DMS 273 treated with DMSO at 0.1 percent for 48 hours (cell line): ENCODE measurements at places on chromosomes 4 and X.

GRCh38 chr4:7279902-7280301, 87.6 kb downstream of the SORCS2 start:
- DNase-seq, result no peak

- DNase-seq, result peak; percentile 38
Observed at GRCh38 chr4:6195602-6196319, 4.6 kb downstream of the JAKMIP1 start.

DNA sequence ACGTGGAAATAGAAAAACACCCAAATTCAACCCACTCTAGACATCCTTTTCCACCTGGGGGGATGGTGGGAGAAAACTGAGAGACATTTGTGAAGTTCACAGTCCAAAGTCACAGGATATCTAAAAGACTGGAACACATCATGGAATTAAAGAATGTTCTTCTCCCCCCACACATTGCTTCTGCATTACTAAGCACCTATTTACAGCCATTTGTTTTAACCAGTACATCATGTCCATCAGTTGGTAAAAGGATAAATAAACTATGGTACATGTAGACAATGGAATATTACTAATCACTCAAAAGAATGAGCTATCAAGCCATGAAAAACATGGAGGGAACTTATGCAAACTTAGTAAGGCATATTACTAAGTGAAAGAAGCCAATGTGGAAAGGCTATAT, 185.5 kb upstream of the ANXA10 start:
- no peak for DNase-seq

DNA sequence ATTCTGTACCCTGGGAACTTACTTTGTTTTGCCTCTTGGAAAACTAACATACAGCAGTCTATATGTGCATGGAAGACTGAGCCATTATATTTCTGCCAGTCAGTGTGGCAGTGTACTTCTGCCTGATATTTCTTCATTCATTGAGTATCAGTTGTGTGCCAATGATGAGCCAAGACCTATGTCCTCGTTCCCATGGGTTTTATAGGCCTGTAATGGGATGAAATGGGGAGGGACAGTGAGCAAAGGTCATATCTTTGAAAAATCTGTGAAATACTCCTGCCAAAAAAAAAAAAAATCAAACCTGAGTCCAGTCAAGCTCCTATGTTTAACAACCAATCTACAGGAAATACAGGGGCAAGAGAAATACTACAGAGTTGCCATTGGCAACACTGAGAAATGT, 9.1 kb downstream of the NSD2 start:
- no peak for DNase-seq

DNA sequence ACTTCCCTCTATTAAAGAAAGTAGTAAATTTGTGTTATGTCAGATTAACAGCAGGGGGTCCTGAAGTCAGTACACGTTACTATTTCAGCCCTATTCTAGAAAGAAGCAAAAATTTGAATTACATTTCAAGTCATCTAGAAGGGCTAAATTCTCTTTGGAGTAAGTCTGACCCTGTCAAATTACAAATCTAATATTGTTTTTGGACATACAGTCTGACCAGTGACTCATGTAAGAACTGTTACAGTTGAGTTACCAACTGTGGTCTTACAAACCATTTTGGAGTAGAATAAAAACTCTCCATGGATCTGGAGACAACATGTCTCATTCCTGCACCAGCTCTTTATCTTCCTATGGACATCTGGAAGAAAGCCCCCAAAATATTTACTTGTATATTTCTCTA, 36.0 kb upstream of the GYPA start:
- DNase-seq, result no peak

DNA sequence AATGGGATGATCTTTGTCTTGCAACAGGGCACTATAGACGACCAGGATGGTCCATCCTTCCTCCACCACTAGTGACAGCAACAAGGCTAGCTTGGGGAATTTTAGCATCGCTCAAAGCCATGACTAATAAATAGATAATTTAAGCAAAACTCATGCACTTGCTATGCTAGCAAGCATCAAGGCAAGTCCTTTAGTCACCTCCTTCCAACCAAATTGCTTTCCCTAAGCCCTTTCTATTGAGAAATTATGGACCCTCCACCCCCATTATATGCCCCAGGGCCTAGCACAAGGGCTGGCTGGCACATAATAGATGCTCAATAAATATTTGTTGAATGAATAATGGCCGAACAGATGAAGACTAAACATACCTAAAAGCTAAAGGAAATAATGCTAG, 28.6 kb downstream of the SLC16A2 start:
- no peak for DNase-seq

- no peak for DNase-seq
Observed at GRCh38 chr4:124980276-124980752, 267.8 kb upstream of the ANKRD50 start.

DNA sequence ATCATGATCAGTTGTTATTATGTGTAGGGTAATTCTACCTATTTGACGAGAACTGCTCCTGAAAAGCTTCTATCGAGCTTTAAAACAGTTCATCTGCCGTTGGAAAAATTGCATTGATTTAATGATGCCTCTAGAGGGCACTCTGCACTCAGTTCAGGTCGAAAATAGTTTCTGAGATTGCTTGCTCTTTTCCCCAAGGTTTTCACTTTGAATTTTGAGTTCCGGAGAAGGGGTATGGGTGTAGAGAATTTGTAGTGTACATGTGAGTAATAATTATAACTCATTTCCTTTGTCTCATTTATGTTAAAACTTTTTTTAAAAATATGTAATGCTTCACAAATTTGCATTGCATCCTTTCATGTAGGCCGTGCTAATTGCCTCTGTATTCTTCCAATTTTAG, 28.4 kb upstream of the TNIP3 start:
- no peak for DNase-seq

DNA sequence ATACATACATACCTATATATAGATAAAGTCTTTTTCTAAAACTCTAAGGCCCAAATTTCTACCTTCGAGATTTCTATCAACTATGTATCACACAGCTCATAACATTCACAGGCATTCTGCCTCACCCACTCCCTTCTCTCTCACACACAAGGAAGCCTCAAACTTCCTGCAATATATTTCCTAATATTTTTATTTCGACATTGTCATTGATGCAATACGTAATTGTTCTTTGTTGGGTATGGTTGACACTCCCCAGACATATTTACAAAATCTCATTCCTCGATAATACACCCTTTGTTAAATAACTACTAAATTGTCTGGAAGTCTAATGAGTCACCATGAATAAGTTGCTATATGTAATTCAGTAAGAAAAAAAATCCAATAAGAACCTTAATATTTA, 143.5 kb downstream of the HNRNPD start:
- no peak for DNase-seq

DNA sequence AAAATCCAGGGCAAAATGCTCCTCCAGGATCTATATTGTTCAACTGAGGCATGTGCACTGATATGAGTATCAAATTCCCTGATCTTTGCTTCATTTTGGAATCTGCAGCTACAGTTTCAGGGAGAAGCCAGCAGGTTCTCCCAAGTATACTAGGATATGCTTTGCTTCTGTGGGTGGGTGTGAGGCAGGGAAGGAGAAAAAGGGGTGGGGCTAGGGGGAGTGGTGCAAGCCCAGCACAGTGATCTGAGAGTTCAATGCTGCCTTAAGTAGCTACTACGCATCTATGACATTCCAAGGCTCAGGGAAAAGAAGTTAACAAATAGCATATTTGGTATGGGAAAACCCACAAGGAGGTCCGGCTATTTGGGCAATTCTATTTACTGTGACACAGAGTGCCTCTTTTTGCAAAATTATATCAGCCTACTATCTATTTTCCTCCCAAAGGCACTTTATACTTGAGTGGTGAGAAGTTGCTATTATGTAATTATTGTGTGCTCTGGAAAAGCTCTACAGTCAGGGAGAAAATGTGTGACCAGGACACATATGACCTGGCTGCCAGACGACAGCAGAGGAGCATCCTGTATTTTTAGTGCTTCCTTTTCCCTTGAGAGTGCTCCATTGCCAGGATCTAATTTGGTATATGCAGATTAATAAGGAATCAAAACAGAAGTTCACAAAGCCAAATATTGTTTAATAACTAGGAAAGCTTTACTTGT, 162.0 kb downstream of the RNF150 start:
- no peak for DNase-seq

DNA sequence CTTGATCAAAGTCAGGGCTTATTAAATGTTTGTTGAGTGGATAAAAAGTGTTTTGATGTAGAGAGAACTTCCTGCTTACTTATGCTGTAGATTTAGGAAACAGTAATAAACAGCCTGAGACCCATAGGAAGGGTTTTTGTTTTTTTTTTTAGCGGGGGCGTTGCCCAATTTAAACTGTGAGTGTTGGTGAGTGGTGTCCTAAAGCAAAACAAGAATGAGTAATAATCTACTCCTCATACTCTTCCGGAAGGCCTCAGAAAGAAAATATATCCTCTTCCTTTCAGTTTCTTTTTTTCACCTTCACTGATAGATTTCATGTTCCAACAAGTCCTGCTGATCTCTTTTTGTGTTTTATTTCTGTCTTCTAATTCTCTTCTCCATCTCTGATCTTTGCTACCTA, 104.4 kb upstream of the SCML1 start:
- DNase-seq, result no peak

DNA sequence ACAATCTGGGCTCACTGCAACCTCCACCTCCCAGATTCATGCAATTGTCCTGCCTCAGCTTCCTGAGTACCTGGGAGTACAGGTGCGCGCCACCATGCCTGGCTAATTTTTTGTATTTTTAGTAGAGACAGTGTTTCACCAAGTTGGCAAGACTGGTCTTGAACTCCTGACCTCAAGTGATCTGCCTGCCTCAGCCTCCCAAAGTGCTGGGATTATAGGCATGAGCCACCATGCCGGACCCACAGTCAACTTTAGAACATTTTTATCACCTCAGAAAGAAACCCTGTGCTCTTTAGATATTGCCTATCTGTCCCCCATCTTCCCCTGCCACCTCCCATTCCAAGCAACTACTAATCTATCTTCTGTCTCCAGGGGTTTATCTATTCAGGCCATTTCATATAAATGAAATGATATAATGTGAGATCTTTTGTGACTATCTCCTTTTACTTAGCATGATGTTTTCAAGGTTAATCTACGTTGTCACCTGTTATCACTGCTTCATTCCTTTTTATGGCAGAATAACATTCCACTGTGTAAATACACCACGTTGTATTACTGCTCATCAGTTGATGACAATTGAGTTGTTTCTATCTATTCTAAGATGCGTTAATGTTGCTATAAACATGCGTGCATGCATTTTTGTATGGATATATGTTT, 44.3 kb upstream of the GALNT7 start:
- DNase-seq, result no peak

DNA sequence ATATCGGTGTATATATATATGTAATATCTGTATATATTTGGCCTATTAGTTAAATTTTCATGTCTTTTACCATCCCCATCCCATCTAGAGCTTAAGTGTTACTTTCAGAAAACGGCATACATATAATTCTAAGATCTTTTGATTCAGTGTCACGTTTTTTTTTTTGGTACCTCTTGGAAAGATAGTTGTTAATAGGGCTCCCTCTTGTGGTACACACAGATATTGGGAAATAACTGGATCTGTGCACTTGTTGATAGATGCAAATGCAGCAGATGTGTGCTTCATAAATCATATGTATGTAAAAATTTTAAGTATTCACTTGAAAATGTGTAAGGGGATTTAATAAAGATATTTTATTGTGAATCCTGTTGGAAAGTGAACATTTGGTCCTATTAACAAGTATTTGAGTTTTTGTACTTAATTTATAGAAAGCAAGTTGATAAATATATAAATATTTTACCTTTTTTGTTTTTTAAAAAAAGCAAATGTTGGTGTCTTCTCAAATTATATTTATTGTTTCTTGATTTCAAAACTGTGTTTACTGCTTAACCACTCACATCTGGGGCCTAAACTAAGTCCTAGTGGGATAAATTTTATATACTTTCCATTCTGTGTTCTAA, 74.7 kb downstream of the PAQR3 start:
- peak; percentile 9 for DNase-seq
